Adipocyte (in vitro differentiated cells): ENCODE measurements at places on chromosomes 12 and 14.

DNA sequence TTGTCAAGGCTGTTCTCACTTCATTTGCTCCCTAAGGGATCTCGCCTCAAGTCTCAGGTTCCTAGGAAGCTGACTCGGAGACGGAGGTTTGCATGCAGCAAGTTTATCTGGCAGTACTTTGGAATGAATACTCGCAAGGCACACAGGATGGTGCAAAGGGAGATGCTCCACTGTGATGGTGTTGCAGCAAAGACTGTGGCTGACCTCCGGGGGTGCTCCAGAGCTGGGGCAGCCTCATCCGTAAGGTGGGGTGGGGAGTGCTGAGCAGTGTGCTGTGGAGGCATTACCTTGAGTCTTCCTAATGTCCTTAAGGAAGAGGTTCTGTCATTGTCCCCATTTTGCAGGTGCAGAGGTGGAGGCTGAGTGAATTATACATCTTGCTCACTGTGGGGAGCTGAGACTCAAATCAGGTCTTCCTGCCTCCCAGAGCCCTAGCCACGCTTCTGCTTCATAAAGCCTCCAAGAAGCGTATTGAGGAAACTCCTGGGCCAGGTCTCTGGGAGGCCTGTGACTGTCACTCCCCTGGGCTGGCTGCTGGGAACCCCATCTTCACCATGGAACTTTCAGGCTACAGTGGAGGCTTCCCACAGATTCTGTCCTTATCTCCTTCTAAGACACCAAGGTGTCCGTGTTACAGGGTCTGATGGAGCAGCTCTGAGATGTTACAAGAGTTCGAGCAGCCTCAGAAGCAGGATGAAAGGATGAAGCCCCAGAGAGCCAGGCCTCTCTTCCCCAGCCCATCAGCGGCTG, 39.5 kb downstream of the GALNT16 start:
- no peak for DNase-seq

DNA sequence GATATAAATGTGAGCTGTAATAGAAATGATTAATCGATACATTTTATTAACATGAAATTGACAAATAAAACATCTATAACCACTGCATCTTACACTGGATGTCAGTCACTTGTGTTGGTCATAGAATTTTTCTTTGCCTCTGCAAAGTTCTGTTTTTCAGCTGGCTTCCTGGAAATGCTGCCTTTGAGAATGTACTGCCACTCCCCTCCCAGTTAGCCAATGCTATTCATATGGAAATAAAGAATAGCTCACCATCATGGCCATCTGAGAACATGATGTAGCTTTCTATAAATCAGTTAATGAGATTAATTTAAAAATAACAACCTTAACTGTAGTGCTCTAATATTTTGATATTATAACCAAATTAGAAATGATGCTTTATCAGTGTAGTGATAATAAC, 41.1 kb downstream of the SLCO1B1 start:
- DNase-seq = no peak

- DNase-seq = no peak
These were observed 183.1 kb downstream of the KLHL28 start for GRCh38 chr14:44778604-44779003.

- no peak for DNase-seq
These were observed 15.8 kb upstream of the NPFF start for GRCh38 chr12:53523131-53523530.

GRCh38 chr14:92995620-92996019, 72.7 kb downstream of the CHGA start:
- no peak for DNase-seq

DNA sequence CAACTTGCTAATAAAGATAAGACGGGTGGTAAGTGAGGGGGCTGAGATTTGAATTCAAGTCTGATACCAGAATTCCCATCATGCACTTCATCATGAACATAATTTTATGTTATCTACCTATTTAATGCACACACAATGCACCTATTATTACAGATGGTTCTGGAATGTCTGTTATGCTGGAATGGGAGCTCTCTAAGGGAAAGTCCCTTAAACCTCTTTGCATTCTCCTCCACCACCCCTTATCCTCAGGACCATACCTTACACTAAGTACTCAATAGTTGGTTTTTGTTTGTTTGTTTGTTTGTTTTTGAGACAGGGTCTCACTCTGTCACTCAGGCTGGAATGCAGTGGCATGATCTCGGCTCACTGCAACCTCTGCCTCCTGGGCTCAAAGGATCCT, 7.0 kb upstream of the MSI1 start:
- DNase-seq = no peak

- no peak for DNase-seq
These were observed 115.4 kb downstream of the ZFP36L1 start for GRCh38 chr14:68677476-68677875.

DNA sequence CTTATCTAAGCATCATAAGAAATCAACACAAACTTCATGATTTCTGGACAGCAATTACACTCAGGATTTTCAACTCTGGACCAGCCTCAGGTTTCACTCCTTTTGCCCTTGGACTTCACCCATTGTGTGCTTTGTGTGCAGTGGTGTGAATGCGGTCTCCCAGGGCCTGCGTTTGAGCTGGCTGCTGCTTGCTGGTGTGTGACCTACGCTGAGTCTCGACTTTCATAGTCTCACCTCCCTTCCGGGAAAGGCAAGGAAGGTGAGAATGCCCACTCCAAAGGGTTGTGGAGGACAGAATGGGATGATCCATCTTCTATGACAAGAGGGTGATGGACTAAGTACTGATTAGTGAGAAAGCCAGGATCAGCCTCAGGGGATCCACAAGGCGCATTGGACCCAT, 228.8 kb downstream of the C12orf75 start:
- DNase-seq = no peak

GRCh38 chr12:60168441-60168840, 572.6 kb downstream of the SLC16A7 start:
- no peak for DNase-seq

DNA sequence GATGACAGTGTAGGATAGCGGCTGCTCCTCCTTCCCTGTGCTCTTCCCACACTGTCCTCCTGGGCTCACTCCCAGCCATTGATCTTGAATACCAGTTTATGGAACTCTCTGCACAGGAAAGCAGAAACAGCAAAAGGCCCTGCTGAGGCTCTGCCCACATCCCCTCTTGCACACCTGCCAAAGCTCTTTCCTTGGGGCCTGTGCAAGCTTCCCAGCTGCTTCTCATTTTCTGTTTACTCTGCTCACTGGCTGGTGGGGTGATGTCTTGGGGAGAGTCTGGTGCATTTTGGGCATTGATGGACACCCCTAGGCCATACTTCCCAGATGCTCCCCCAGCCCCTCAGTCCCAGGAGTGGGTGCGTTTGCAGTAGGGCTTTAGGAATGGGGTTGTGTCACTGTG, 361.8 kb downstream of the TMEM121 start:
- DNase-seq = no peak

DNA sequence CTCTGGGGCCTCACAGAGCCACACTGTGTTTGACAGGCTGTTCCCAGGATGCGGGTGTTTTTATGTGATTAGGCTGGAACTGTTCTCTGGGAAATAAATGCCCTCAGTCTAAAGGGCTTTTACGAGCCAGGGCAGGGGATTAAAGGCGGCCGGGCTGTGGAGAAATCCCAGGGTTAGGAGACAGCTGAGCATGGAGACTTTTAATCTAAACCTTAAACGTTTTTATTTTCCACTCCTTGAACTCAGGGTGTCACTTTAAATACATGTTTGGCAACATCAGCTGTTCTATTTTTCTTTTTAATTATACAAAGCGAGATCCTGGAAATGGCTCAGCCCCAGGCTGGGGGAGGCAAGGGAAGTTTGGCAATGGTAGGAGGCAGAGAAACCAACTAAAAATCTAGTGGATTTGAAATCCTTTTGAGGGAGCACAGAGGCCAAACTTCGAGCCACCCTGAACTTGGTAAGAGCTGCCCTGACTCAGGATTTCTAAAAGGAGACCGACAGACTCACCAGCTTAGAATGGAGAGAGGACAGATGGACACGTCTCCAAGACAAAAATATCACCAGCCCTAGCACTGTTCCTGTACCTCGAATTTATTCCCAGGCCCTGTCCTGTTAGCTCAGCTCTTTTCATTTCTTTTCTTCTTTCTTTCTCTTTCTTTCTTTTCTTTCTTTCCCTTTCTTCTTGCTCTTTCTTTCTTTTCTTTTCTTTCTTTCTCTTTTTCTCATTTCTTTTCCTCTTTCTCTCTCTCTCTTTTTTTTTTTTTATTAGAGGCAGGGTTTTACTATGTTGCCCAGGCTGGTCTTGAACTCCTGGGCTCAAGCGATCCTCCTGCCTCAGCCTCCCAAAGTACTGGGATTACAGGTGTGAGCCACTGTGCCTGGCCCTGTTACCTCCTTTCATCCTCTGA, 15.8 kb upstream of the ORAI1 start:
- DNase-seq = peak; percentile 50

GRCh38 chr14:63453443-63453936, 89.7 kb downstream of the PPP2R5E start:
- no peak for DNase-seq
